ENCODE measurements at places on chromosomes 11 and 22.
A peak's percentile ranks its signal among the peaks of the same experiment; 100 is the strongest.

GRCh38 chr11:19715373-19715772 lies 2.7 kb downstream of the NAV2 start:
- peaks cover 31% of the 10 kb centered on the region for H3K27me3 ChIP-seq
- H3K4me3 ChIP-seq = peak overlapping the region; percentile 95
- H3K36me3 ChIP-seq = no peaks in the 10 kb centered on the region
- no peak for DNase-seq
- peaks cover 64% of the 10 kb centered on the region for H3K4me1 ChIP-seq

GRCh38 chr22:26550498-26551033 lies 38.3 kb upstream of the TFIP11 start:
- H3K27ac ChIP-seq = peak overlapping the region; percentile 64
- DNase-seq = no peak
- peaks cover 21% of the 10 kb centered on the region for H3K4me1 ChIP-seq
- H3K4me3 ChIP-seq = no peak overlapping the region

- H3K4me1 ChIP-seq = peaks cover 13% of the 10 kb centered on the region
- H3K27ac ChIP-seq = no peak overlapping the region
- H3K27me3 ChIP-seq = peaks cover 14% of the 10 kb centered on the region
- H3K4me3 ChIP-seq = no peak overlapping the region
Measured at GRCh38 chr11:11171854-11172253, 181.2 kb downstream of the CSNK2A3 start.

DNA sequence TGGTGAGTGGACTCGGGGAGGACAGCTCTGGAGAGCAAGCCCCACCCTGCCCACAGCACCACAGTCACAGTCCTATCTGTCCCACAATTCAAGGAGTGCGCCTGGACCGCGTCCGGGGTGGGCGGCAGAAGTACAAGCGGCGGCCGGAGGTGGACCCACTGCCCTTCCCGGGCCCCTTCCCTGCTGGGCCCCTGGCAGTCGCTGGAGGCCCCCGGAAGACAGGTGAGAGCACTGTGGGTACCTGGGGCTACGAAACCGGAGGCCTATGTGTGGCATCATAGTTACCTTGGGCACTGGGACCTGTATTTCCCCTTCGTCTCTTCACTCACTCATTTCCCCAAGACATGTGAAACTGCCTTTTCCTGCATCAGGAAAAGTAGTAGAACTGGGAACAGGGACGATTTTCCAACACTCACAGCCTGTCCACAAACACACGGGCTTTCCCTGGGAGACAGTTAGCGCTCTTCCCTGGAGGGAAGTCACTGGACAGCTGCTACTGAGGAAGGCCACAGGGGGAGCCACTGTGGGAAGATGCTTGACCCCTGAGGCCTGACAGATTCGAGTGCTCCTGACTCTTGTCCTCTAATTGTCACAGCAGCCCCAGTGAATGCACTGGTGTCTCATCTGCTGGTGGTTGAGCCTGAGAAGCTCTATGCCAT lies 3.1 kb downstream of the TRMT112 start:
- no peak for DNase-seq
- H3K4me3 ChIP-seq = no peak overlapping the region
- peaks cover 5% of the 10 kb centered on the region for H3K36me3 ChIP-seq
- H3K4me1 ChIP-seq = peaks cover 18% of the 10 kb centered on the region
- H3K27ac ChIP-seq = peak overlapping the region; percentile 83

DNA sequence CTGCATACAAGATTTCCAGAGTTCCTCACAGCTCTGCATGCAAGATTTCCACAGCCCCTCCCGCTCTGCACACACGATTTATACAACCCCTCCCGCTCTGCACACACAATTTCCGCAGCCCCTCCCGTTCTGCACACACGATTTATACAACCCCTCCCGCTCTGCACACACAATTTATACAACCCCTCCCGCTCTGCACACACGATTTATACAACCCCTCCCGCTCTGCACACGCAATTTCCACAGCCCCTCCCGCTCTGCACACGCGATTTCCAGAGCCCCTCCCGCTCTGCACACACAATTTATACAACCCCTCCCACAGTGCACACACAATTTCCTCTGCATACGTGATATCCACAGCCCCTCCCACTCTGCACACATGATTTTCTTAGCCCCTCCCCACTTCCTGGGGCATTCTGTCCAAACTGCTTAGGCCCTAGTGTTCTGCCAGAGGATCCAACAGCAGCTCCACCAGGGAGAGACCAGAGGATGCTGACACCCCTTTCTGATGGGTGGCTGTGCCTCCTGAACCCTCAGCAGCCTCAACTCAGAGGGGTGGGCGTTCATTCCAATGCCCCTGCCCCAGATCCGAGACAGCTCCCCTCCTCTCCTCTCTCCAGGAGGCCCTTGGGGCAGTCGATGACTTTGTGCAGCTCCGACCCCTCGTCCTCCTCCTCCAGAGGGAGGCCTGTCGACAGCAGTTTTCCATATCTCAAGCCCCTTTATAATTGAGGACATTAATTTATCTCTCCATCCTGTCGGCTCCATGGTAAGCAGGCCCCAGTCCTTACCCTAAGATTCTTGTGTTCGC lies 671.7 kb downstream of the BRD1 start:
- no peak for DNase-seq
- no peaks in the 10 kb centered on the region for H3K36me3 ChIP-seq

DNA sequence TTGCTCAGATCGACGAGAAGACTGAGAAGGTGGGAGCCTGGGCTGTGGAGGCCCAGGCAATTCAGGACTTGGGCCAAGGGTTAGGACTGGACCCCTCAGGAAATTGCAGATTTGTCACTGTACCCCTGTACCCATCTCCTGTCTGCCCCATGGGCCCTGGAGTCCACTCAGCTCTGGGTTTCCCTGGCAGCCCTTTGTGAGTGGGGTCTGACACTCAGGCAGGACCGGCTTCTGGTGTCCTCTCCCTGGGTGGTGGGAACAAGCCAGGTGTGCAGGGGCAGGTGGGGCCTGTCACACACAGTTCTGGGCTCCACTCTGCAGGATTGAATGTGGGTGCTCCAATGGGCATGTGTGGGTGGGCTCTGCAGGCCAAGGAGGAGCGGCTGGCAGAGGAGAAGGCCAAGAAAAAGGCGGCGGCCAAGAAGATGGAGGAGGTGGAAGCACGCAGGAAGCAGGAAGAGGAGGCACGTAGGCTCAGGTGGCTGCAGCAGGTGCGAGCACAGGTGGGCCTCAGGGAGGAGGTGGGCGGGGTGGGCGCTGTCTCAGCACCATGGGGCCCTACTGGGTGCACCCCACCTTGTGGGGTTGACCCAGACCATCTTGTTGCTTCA lies 21.6 kb downstream of the INCENP start:
- H3K27ac ChIP-seq = no peak overlapping the region
- H3K4me1 ChIP-seq = no peaks in the 10 kb centered on the region
- H3K27me3 ChIP-seq = no peaks in the 10 kb centered on the region
- H3K4me3 ChIP-seq = no peak overlapping the region
- no peak for DNase-seq

GRCh38 chr11:70477176-70477575 lies 78.8 kb downstream of the CTTN start:
- no peaks in the 10 kb centered on the region for H3K36me3 ChIP-seq
- no peak overlapping the region for H3K27ac ChIP-seq
- peaks cover 6% of the 10 kb centered on the region for H3K27me3 ChIP-seq
- no peak for DNase-seq
- peaks cover 24% of the 10 kb centered on the region for H3K4me1 ChIP-seq

GRCh38 chr11:74388678-74389327 lies 9.4 kb downstream of the PGM2L1 start:
- H3K27me3 ChIP-seq = no peaks in the 10 kb centered on the region
- no peaks in the 10 kb centered on the region for H3K36me3 ChIP-seq
- peaks cover 4% of the 10 kb centered on the region for H3K4me1 ChIP-seq
- peak; percentile 53 for DNase-seq
- no peak overlapping the region for H3K4me3 ChIP-seq

GRCh38 chr22:27318516-27318915 lies 483.0 kb downstream of the MN1 start:
- peaks cover 43% of the 10 kb centered on the region for H3K4me1 ChIP-seq
- DNase-seq = no peak
- H3K27ac ChIP-seq = no peak overlapping the region
- H3K36me3 ChIP-seq = no peaks in the 10 kb centered on the region

DNA sequence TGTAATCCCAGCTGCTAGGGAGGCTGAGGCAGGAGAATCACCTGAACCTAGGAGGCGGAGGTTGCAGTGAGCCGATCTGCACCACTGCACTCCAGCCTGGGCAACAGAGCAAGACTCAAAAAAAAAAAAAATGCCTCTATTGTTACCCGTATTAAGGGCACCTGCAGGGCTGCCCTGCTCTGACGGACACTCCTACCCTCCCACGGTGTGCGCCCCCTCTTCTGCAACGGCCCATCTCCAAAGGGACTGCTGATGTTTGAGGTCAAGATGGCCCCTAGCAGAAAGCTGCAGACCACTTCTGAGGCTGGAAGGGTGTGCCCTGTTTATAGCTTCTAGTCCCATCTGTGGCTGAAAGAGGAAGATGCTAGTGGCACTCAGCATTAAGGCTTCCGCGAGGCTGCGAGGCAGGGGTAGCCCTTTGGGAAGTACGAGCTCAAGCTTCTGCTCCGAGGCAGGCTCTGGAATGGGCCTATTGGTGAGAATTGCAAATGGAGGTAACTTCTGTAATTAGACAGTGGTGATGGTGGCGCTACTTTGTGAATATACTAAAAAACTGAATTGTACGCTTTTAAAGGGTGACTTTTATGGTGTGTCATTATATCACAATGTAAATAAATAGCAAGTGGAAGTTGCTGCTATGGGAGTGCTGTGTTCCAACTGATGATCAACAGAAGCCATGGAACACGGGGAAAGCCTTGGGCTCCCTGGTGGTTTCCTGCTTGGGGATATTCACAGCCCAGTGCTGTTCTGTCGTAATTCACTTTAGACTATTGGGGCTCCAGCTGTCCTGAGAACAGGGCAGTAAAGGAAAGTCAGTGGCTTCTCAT lies 24.3 kb downstream of the ARFGAP2 start:
- peaks cover 13% of the 10 kb centered on the region for H3K36me3 ChIP-seq
- H3K27ac ChIP-seq = peak overlapping the region; percentile 77
- no peak overlapping the region for H3K4me3 ChIP-seq
- no peak for DNase-seq
- H3K27me3 ChIP-seq = peaks cover 3% of the 10 kb centered on the region

DNA sequence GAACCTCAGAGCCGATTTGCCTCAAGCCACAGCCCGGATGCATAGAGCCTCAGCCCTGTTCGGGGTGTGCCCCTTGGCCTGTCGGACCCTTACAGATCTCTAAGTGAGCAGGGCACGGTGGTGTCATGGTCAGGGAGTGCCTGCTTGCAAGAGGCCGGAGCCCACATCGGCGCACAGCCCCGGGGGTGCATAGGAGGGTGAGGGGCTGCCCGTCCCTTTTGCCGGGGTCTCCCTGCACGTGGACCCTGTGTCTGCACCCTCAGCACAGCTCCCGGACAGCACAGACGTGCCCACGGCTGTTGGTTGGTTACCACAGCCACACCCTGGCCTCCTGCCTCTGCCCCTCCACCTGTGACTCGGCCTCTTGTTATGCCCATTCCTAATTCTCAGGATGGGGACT lies 6.5 kb downstream of the RAB36 start:
- H3K27me3 ChIP-seq = peaks cover 7% of the 10 kb centered on the region
- H3K4me1 ChIP-seq = peaks cover 54% of the 10 kb centered on the region
- no peak overlapping the region for H3K27ac ChIP-seq

GRCh38 chr11:22602504-22602903 lies 23.1 kb downstream of the FANCF start:
- no peaks in the 10 kb centered on the region for H3K4me1 ChIP-seq
- DNase-seq = no peak
- no peaks in the 10 kb centered on the region for H3K36me3 ChIP-seq
- H3K27me3 ChIP-seq = peaks cover 3% of the 10 kb centered on the region

GRCh38 chr11:63556404-63557013 lies 6.7 kb downstream of the PLAAT2 start:
- peaks cover 16% of the 10 kb centered on the region for H3K27me3 ChIP-seq
- no peak for DNase-seq
- no peak overlapping the region for H3K27ac ChIP-seq

- no peaks in the 10 kb centered on the region for H3K36me3 ChIP-seq
- no peak overlapping the region for H3K4me3 ChIP-seq
- H3K4me1 ChIP-seq = peaks cover 50% of the 10 kb centered on the region
- no peak for DNase-seq
- peaks cover 31% of the 10 kb centered on the region for H3K27me3 ChIP-seq
Measured at GRCh38 chr11:120610111-120610510, 98.6 kb downstream of the GRIK4 start.

GRCh38 chr11:35146074-35146521 lies 7.1 kb downstream of the CD44 start:
- no peak overlapping the region for H3K27ac ChIP-seq
- H3K27me3 ChIP-seq = peaks cover 3% of the 10 kb centered on the region
- no peak for DNase-seq
- peaks cover 5% of the 10 kb centered on the region for H3K4me1 ChIP-seq

- no peak overlapping the region for H3K4me3 ChIP-seq
- no peaks in the 10 kb centered on the region for H3K27me3 ChIP-seq
- H3K27ac ChIP-seq = no peak overlapping the region
- no peaks in the 10 kb centered on the region for H3K36me3 ChIP-seq
- peaks cover 10% of the 10 kb centered on the region for H3K4me1 ChIP-seq
Measured at GRCh38 chr11:95585069-95585751, 204.4 kb downstream of the FAM76B start.

DNA sequence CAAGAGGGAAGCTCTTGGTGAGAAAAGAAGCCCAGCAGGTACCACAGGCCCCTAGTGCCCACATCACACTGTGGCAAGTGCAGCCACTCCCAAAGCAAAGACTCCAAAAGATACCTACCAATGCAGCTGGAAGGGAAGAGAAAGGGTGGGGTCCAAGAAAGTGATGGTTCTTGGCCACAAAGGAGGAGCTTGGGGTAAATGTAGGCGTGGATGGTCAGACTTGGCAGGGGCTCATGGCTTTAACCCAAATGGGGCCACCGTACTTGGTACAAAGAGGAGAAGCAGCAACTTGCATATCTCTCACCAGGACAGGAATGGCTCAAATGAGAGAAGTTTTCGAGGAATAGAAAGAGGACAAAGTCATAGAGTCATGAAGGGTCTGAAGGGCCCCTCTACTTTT lies 4.8 kb downstream of the MAP3K11 start:
- H3K36me3 ChIP-seq = peaks cover 34% of the 10 kb centered on the region
- peaks cover 9% of the 10 kb centered on the region for H3K27me3 ChIP-seq
- H3K4me3 ChIP-seq = peak overlapping the region; percentile 14
- no peak for DNase-seq

DNA sequence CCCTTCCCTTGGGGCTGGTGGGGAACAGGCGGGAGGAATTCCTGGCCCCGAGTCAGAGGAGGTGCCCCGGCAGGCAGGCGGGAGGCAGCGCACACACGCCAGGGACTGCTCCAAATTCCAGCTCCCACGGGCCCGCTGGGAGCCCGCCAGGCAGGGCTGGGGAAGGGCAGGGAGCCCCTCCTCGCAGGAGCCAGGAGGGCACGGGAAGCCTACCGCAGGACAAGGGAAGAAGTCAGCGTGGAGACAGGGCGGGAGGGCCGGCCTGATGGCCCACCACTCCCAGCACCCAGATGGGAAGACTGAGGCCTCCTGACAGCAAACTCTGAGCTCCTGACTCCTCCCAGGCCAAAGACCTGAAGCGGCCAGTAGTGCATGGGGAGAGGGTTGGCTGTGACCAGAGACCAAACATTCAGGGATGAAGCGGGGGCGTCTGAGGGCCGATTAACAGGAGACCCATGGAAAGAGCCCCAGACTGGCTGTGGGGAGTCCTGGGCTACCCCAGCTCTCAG lies 22.4 kb downstream of the RPL3 start:
- no peak overlapping the region for H3K4me3 ChIP-seq
- H3K27ac ChIP-seq = no peak overlapping the region
- no peak for DNase-seq
- peaks cover 16% of the 10 kb centered on the region for H3K27me3 ChIP-seq
- peaks cover 56% of the 10 kb centered on the region for H3K4me1 ChIP-seq

- H3K4me1 ChIP-seq = no peaks in the 10 kb centered on the region
- H3K27ac ChIP-seq = no peak overlapping the region
- peaks cover 19% of the 10 kb centered on the region for H3K27me3 ChIP-seq
- no peaks in the 10 kb centered on the region for H3K36me3 ChIP-seq
Measured at GRCh38 chr11:113376156-113376555, 11.4 kb upstream of the ANKK1 start.

Measured in nephron progenitor cell (in vitro differentiated cells).